ENCODE measurements at places on chromosomes 3 and 15. TPM values are rescaled to one million over a fixed set of nuclear protein-coding genes. Genes with fewer than 3 reads are reported as not detected.

IL17RD gene
- 2.0 TPM for total RNA-seq

SLC6A1 gene
- not detected for total RNA-seq

MYLK gene
- total RNA-seq: 149 TPM

ASTE1 gene
- 4.8 TPM for total RNA-seq

ATP13A4 gene
- total RNA-seq: 0.15 TPM

NDN gene
- total RNA-seq: 93.0 TPM

KLHL40 gene
- not detected for total RNA-seq

CMC1 gene
- total RNA-seq: 27.1 TPM

ZFYVE19 gene
- 32.3 TPM for total RNA-seq

THPO gene
- total RNA-seq: not detected

OCA2 gene
- total RNA-seq: not detected

WNT7A gene
- not detected for total RNA-seq

C3orf20 gene
- not detected for total RNA-seq

ITIH3 gene
- total RNA-seq: not detected

ACTC1 gene
- not detected for total RNA-seq

MESP2 gene
- total RNA-seq: 1.3 TPM
